Smooth muscle cell of the umbilical artery (primary cell): ENCODE measurements at places on chromosomes 4 and X. TPM values are rescaled to one million over a fixed set of nuclear protein-coding genes. Genes with fewer than 3 reads are reported as not detected.

The FGFBP1 gene
- total RNA-seq: not detected in 2 replicates

The BTC gene
- total RNA-seq: under 0.01 and 0.18 TPM in 2 replicates

The AREG gene
- total RNA-seq: 0.14 TPM in 1 of 2 replicates, not detected in the other

The DNAAF6 gene
- total RNA-seq: not detected in 2 replicates

The TBX22 gene
- not detected in 2 replicates for total RNA-seq

The VCX2 gene
- total RNA-seq: not detected in 2 replicates

The SLC26A1 gene
- total RNA-seq: under 0.01 and 0.09 TPM in 2 replicates

The SEC24D gene
- total RNA-seq: 140 and 204 TPM in 2 replicates

The SSX3 gene
- not detected in 2 replicates for total RNA-seq

The TCP11X2 gene
- not detected in 2 replicates for total RNA-seq

The ARX gene
- total RNA-seq: not detected in 2 replicates

The HPGD gene
- 0.30 and 0.51 TPM in 2 replicates for total RNA-seq

The PI4K2B gene
- total RNA-seq: 18.7 and 32.7 TPM in 2 replicates

The FAT4 gene
- total RNA-seq: 13.4 and 18.5 TPM in 2 replicates

The FAM184B gene
- total RNA-seq: 0.05 TPM in 1 of 2 replicates, not detected in the other

The SPANXB1 gene
- total RNA-seq: not detected in 2 replicates

The F8A2 gene
- not detected in 2 replicates for total RNA-seq

The KDM6A gene
- total RNA-seq: 18.6 and 24.9 TPM in 2 replicates
